ENCODE measurements at places on chromosomes 2 and 18. TPM values are rescaled to one million over a fixed set of nuclear protein-coding genes. Genes with fewer than 3 reads are reported as not detected.

The LYPD6 gene
- 2.1 TPM for total RNA-seq

DNA sequence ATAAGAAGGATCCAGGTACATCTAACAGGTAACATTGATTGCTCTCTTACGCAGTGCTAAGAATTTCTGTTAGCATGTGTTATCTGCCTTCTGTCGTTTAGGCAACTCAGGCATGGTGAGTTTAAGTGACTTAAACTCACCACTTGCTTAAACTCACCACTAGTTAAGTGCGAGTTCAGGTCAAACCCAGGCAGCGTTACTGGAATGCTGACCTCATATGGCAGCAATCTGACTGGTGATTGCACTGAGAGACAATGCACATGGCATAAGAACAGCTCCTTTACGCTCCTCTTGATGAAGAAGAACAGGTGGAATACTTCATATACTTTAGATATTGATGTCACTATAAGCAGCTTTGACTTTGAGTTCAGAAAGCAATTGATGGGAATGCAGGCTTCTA lies 954.1 kb downstream of the SOCS6 start:
- no peaks in the 10 kb centered on the region for H3K4me1 ChIP-seq
- no peaks in the 10 kb centered on the region for H3K36me3 ChIP-seq
- H3K4me3 ChIP-seq: no peak overlapping the region

DNA sequence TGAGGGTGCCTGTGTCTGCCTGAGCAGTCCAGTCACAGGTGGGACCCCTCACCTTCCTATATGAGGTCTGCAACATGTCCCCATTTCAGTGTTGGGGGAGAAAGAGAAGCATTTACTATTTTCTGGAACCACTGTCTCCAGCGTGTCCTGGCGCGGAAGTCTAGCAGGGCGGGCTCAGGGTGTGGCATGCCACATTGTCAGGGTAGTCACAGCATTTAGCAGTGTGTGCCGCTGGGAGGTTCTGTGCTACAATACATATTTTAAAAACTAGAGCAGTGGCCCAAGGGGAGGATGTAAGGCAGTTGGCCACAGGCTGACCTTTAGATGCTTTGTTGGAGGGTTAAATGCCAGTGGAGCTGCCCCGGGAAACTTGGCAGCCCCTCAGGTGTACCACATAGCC lies 12.5 kb downstream of the UBE2F start:
- H3K27me3 ChIP-seq: no peaks in the 10 kb centered on the region
- no peak for DNase-seq
- no peak overlapping the region for H3K27ac ChIP-seq
- peaks cover 2% of the 10 kb centered on the region for H3K4me1 ChIP-seq

The SNED1 gene
- total RNA-seq: 50.3 TPM

DNA sequence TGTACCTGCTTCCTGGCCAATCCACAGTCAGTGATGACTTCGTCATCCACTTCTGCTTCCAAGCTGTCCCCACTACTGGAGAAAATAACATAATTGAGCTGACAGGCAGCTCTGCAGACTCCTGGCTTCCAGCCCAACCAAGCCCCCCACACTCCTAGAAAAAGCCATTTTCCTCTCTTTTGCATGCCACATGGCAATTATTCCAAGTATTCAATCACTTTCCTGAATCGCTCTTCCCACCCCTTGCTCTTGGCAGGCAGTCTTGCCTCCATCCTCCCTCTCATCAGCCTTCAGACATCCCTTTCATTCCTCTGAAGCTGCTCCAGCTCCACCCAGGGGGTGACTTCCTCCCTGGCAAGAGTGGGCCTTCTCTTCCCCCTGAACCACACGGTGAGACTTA lies 14.3 kb upstream of the ST8SIA5 start:
- no peak overlapping the region for H3K27ac ChIP-seq
- no peaks in the 10 kb centered on the region for H3K36me3 ChIP-seq
- no peak for DNase-seq
- no peaks in the 10 kb centered on the region for H3K4me1 ChIP-seq
- no peak overlapping the region for H3K4me3 ChIP-seq

DNA sequence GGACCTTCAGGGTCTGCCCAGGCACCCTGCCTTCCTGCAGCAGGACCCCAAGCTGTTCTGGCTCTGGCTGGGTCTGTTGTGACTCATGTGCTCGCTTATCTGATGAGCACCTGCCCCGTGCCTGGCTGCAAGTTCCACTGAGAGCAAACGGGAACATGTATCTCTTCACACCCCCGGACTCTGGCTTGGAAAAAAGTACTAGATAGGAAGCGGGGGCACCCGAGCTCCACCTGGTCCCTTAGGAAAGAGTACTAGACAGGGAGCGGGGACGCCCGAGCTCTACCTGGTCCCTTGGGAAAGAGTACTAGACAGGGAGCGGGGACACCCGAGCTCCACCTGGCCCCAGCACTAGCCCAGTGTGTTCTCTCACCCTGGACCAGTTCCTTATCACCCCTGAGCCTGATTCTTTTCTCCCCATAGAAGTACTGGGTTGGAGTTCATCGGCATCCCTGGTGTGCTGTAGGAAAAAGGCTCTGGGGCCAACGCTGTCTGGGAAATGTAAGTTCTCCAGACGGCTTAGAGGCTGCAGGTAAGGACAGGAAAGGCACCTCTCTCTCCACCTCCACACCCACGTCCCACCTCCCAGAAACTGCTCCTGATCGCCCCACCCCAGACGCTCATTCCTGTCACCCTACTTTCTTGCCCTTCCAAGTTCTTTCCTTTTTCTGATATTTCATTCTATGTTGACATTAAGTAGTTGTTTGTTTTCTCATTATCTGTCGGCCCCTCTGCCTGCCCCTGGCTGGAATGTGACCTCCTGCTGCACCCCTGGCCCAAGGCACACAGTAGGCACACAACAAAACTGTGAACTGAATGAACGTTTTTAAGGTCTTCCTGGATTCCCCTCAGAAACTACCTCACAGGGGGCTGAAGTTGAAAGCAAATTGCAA lies 40.2 kb downstream of the HDAC4 start:
- no peak for DNase-seq
- H3K4me1 ChIP-seq: no peaks in the 10 kb centered on the region
- H3K27me3 ChIP-seq: no peaks in the 10 kb centered on the region
- no peaks in the 10 kb centered on the region for H3K36me3 ChIP-seq
- H3K4me3 ChIP-seq: no peak overlapping the region

Measured in ovary (tissue), 10 donors.